ENCODE measurements at places on chromosomes 16 and 17.

DNA sequence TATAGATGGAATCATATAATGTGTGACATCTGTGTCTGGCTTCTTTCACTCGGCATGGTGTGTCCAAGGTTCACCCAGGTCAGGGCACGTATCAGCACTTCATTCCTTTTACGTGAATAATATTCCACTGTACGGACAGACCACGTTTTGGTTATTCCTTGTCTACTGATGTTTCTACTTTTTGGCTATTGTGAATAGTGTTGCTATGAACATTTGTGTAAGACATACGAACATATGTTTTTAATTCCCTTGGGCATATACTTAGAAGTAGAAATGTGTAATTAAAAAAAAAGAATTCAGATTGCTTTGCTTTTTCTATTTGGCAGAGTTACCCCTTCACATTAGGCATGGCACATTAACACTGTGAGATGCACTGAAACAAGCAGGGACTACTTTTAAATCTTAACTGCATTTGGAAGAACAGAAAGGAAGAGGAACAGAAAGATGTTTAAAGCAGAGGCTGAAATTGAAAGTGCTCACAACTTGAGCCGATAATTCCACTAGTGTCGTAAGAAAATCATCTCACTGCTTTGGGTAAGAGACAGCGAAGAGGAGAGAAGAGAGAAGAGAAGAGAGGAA is 105.3 kb downstream of the VPS53 start:
- DNase-seq: no peak

DNA sequence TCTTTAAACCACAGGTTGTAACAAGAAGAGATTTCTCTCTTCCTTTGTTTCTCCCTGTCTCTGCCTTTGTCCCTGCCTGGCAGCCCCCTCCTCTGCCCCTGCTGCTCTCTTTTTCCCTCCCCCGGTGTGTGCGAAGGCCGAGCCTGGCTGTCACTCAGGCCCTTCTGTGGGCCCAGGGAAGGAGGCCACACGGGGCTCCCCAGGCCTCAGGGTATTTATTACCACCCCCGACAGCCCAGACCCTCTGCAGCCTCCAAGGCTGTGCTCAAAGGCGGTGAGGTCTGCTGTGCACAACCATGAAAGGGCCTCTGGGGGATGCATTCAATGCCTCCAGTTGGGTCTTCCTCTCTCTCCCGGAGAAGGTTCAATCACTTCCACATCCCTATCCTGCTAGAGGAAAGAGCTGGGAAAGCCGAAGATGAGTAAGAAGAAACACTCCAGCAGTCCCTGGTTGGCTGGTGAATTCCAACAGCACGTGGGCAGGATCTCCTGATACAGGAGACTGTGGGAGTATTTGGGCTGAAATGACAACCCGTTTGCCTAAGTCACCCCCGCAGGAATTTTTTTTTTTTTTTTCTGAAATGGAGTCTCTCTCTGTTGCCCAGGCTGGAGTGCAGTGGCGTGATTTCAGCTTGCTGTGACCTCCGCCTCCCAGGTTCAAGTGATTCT is 34.2 kb downstream of the ZNF423 start:
- DNase-seq: no peak

GRCh38 chr17:59807892-59808509 is 84.7 kb downstream of the TUBD1 start:
- no peak for DNase-seq

DNA sequence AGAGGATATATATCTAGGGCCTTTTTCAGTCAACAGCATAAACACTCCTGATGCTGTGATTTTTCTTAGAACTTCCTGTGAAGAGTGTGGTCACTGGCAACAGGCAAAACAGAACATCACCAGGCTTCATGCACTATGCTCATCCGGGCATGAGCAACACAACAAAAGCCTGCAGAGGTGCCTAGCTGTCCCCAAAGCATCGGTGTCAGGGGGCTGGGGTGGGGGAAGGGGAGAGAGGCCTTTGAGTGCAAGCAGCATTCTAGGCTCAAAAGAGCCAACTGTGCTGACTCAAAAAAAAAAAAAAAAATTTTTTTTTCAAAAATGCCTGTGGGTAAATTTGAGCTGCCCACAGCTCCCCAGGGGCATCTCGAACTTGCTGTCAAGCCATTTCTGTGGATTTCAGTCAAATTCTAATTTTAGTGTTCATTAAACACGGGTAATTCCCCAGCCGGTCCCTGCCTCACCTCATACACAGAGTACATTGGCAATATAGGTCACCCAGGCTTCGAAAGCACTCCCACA is 194.6 kb upstream of the DYNLRB2 start:
- no peak for DNase-seq

DNA sequence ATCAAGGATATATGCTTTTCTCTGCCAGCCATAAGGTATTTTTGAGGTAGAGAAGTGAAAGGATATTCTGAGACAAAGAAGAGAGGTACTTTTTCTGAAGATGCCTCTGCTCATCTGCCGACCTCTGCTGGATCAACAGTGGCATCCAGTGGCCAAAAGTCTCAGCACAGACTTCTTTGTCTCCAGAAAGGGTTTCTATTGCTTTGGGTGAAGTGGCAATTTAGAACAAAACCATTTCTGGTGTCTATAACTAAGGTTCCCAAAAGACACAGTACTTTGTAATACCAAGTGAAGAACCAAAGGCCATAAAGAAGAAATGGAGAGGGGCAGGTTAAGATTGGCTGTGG is 155.2 kb upstream of the C17orf78 start:
- no peak for DNase-seq

DNA sequence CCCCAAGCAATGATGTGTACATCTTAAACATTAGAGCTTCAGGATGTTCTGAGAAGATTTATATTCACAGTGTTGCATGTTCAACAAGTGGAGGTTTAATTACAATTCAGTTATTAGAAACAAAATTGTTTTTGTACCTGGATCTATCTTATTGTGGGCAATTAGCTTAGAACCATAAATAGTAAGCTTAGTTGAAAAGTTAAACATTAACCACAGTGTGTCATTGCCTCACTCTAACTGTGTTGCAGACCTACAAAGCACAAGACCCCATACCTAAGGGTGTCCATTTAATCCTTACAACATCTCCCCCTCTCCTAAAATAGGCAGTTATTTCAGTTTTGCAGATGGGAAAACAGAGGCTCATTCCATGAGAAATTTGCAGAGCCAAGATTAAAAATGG is 632.0 kb upstream of the SOX9 start:
- DNase-seq: no peak

DNA sequence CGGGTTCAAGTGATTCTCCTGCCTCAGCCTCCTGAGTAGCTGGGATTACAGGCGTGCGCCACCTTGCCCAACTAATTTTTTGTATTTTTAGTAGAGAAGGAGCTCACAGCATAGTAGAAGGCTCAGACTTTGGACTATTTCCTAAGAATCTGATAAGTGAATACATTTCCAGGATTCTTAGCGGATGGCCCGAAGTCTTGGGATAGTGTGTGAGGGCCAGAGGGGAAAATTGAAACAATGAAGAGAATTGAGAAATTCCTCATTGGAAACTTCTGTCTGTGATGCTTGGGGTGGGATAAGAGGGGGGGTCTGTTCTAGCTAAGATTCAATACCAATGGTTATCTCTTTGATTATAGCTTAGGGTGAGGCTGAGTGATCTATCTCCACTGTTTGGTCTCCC is 183.3 kb downstream of the MSI2 start:
- no peak for DNase-seq

DNA sequence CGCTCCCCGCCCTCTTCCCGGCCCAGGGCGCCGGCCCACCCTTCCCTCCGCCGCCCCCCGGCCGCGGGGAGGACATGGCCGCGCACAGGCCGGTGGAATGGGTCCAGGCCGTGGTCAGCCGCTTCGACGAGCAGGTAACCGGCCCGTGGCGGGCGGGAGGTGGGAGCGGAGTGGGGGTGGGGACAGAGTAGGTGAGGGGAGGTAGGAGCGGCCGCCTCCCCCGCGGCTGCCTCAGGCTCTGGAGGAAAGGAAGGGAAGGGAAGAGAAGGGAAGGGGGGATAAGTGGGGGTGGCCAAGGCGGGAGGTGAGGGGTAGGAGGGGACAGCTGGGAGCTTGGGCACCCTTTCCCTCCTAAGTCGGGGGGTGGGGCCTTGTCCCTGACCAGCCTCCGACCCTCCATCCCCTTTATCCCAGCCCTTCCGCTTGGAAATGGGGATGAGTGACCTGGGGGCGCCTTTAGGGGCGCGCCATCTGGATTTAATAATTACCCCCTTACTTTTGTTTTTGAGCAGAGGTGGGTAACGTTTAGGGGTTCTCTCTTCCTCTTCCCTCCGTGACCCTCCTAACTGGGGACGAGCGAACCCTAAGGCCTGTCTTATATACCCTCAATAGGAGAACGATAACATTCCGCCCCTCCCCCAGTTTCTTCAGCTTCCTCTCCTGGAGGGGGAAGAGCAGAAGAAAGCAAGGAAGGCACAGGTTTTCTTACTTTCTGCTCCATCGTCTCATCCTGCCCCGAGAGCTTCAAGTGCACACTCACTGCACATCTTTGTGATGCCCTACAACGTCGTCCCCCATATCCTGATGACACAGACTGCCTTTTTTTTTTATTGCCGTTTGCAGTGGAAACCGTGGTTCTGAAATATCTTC is 694 bp downstream of the NF1 start:
- DNase-seq: no peak

GRCh38 chr16:66260522-66261254 is 105.8 kb upstream of the CDH5 start:
- DNase-seq: no peak

- no peak for DNase-seq
Observed at GRCh38 chr17:16925461-16926060, 46.4 kb downstream of the TNFRSF13B start.

GRCh38 chr17:31858642-31859486 is at the start of gene COPRS:
Gene COPRS (minus strand): TSS chr17:31859244. CDS start chr17:31859199, 45 bp downstream.
- DNase-seq: no peak

DNA sequence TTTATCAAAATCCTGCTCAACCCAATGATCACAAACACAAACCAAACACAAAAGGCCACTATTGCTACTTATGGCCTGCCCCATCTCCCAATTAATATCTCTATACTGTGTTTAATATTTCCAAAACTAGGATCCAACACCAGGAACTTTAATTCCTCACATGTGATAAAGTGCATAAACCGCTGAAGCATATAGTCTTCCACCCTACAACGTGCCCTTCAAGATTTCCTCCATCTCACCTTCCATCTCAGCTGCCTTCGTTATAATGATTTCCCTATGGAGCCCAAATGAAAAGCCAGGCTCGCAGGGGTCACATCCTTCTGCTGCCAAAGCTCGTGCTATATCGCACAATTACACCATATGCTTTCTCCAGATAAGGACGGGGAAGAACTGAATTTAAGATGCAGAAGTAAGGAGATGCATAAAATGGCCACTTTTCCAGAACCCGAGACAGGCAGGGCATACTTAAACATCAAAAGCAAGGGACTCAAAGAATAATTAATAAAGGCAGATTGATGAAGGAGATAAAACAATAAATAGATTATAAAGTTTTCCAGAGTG is 1.8 kb downstream of the MYH10 start:
- DNase-seq: no peak
